Fibroblast of skin of right biceps (primary cell): ENCODE measurements at places on chromosomes 3 and 15.

GRCh38 chr15:62912808-62913207 lies 129.7 kb upstream of the TPM1 start:
- DNase-seq: no peak

GRCh38 chr3:24185738-24186384 lies 240.8 kb downstream of the NR1D2 start:
- DNase-seq: peak; percentile 67

DNA sequence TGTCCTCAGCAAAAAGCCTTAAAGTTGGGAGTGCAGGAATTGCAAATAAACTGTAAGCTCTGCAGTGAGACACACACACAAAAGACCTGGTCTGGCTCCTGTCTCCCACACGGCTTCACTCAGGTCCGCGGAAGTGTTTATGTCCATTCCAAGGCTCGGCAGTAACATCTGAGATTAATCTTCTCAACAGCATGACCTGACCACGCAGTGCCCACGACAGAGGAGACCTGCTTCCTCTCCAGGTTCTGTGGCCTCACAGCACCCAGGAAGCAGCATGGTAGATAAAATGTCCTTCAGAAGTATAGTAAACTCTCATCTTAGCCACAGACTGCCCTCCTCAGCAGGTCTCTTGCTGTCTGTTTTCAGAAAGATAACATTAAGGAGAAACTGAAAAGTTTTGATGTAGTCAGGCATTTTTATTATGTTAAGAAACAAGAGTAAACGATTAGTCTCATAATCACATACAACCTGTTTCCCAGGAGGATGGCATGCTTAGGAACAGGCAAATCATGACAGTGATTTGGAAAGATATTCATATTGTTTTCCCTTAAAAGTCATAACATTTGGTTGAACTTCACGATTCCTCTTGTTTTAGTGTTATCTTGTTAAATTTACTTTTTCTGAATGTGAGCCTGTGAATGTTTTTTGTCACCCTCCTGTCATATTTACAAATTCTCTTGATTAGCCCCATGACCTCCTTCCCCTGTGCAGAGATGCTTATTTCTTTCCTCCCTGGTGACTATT lies 34.6 kb downstream of the CD200R1L start:
- DNase-seq: no peak

DNA sequence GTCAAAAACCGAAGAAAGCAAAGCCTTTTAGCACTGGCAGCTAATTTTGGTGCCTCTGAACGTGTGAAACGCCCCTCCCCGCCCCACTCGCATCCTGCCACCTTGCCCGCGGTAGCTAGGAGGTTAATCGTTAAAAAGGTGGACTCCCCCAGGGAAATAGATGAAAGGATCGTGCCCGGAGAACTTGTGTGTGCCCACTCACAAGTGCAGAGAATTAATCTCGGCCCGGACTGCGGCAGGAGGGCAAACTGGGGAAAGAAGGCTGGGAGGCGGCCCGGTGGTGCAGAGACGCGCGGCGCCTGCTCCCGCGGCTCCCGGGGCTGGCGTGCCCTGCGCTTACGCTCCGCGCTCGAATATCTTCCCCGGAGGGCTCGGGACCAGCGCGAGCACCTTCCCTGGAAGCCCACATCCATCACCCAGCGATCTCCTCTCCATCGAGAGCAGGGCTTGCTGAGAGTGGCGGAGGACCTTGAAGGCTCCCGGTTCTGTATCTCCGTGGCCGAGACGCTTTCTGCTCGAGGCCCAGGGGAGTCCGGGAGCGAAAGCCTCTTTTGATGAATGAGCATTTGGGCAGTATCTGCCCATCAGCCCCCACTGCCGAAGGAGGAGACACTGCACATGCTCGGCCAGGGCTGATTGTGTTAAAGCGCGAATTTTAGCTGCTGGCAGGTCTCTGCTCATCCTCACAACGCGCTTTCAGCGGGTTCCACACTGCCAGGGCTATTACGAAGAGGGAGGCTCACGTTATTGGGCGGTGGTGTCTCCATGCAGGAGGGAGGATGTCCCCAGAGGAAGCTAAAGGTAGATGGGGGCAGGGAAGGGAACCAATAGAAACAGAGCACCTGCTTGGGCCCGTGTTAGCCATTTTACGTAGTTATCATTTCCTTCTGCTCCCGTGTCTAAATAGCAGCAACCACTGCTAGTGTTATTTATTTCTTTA lies 1.3 kb upstream of the SPTSSB start:
- peak; percentile 23 for DNase-seq

- DNase-seq: no peak
Measured at GRCh38 chr15:40693904-40694687, 878 bp upstream of the RAD51 start.

- no peak for DNase-seq
Measured at GRCh38 chr3:38836561-38836960, 20.5 kb upstream of the SCN10A start.

DNA sequence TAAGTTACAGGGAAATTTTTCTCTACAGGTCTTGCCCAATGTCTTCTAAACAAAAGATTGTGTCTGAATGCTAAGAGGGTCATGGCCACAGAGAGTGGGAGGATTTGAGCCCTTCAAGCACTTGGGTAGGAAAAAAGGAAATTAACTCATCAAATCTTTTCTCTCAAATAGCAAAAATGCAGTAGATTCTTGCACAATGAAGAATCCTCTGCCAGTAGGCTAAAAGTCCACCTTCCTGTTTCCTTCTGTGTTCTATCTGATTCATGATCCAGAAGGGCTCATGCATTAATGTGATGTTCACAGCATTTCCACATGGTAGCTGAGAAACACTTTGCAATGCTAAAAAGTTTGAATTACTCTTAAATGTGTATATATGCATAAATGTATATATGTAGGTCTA lies 177.1 kb downstream of the CD47 start:
- DNase-seq: peak; percentile 12

DNA sequence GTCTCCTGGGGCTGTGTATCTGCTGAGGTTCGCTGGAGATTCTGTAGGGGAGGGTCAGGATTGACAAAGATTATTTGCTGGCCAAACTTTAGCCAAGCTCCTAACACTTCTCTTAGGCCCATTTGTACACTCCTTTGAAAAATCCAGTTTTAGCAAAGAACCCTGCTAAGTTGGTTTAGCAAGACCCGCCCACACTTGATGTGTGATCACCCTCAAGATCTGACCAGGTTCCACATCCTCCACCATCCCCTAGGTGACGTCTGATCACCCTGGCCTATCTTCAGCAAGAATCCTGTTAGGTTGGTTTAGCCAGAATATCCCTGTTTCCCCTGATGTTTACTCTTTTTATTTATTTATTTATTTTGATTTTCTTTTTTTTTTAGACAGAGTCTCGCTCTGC lies 14.8 kb upstream of the SLC35G2 start:
- DNase-seq: no peak

DNA sequence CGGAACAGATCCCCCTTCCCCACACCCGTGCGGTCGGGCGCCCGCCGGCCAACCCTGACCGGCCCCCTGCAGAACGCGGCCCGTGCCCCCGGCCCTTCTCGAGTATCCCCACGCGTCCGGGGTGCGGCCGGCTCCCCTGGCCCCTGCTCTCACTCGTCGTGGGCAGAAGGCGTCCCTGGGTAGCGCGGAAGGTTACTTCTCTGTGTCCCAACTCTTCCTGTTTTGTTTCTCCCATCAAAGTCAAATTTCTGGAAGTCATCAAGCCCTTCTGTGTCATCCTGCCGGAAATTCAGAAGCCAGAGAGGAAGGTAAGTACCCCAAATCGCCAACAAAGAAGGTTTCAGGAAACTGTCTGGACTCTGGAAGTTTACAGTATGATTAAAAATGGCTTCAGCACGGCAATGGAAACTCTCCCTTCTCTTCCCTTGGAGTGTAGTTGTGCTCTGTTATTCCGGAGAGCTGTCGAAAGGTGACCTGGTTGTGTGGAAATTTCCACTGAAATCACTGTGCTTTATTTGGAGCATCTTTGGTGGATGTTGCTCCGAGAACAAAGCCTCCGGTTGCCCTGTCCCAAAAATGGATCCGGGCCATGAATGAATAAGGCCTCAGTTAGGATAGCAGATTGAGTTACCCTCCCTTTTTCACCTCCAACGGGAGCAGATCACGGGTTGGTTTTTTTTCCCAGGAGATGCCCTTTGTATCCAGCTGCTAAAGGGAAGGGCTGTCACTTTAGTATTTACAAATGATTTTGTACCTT lies 536 bp downstream of the SEC61A1 start:
- DNase-seq: no peak

DNA sequence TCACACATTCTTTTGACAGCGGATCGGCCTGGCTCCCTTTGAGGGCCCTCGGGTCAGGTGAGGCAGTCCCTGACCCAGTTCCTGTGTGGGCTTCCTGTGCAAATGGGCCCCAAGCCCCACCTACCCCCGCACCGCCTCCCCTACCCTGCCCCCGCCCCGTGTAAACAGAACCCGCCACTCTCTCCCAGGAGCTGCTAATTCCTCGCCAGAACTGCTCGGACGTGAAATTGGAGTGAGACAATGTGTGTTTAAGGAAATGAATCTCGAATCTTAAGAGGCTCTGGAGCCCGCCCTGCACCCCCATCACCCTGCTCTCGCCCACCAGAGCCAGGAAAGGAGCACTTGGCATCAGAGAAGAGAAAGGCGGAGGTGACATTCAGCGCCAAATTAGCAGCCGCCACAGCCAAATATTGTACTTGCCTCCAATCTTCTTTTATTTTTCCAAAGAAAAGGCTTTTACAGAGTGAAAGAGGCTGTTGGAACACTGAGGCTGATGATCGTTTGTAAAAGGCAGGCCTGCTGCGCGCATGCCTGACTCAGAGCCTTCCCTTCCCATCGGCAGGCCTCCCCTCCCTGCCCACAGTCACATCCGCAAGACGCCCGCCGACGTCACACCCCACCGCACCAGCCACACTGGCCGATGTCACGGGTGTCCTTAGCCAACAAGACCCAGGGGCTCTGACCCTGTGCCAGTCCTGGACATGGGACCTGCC lies 53.1 kb downstream of the CACNA2D2 start:
- peak; percentile 23 for DNase-seq

DNA sequence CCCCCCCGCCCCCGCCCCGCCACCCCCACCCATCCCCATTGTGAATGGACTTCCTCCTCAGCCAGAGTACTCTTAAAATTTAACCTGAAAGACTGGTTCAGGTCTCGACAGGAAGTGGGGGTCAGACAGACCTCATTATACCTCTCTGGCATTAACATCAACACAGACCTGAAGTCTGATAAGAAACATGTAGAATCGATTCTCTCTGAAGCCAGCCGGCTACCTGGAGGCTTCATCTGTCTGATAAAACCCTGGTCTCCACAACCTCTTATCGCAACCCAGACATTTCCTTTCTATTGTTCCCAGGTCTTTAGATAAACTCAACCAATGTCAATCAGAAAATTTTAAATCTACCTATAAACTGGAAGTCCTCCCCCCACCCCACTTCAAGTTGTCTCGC lies 42.6 kb downstream of the SLCO2A1 start:
- DNase-seq: no peak

GRCh38 chr3:132283440-132283839 lies 33.8 kb upstream of the ACP3 start:
- DNase-seq: no peak

DNA sequence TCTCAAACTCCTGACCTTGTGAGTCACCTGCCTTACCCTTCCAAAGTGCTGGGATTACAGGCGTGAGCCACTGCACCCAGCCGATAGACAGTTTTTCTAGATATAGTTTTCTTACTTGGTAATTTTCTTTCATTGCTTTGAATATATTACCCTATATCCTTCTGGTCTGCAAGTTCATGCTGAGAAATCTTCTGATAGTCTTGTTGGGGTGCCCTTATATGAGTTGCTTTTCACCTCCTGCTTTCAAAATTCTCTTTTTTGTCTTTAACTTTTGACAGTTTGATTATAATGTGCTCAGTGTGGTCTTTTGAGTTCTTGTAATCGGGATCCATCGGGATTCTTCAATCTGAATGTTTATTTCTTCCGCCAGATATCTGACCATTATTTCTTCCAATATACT lies 217.3 kb downstream of the GREM1 start:
- DNase-seq: no peak

DNA sequence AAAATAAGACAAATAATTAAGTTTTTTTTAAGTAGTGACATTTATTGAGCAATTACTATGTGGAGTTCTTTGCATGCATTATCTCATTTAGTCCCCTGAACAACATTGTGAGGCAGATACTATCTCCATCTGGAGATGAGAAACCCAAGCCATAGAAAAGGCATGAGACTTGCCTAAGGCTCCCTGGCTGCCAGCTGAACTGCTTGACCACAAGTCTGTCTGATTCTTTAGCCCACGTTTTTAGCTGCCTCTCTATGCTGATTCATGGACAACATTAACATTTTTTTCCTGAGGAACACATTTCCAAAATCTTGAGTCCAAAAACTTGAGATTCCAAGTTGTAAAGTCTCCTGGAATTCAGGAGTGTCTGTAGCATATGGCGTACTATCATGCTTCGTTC lies 263.6 kb upstream of the GOLGA6L4 start:
- DNase-seq: peak; percentile 17

GRCh38 chr3:52694528-52695189 lies 8.8 kb downstream of the GNL3 start:
- no peak for DNase-seq

- no peak for DNase-seq
Measured at GRCh38 chr15:77575203-77575934, 57.3 kb downstream of the LINGO1 start.

- DNase-seq: no peak
Measured at GRCh38 chr3:4710191-4710590, 217.0 kb downstream of the ITPR1 start.

DNA sequence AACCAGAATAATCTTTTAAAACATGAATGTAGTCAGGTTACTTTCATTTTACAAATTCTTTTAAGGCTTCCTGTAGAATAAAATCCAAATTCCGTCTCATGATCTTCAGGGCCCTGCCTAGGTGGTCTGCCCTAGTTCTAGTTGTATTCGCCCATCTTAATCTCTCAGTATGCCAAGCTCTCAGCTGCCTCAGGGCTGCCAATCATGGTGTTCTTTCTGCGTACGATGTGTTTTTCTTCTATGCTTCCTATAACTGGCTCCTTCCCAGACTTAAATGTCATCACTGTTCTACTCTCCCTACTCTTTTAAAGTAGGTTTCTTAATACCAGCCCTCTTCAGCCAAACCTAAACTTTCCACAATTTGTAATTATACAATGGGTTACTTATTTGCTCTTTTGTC lies 107.4 kb downstream of the GREM1 start:
- no peak for DNase-seq

DNA sequence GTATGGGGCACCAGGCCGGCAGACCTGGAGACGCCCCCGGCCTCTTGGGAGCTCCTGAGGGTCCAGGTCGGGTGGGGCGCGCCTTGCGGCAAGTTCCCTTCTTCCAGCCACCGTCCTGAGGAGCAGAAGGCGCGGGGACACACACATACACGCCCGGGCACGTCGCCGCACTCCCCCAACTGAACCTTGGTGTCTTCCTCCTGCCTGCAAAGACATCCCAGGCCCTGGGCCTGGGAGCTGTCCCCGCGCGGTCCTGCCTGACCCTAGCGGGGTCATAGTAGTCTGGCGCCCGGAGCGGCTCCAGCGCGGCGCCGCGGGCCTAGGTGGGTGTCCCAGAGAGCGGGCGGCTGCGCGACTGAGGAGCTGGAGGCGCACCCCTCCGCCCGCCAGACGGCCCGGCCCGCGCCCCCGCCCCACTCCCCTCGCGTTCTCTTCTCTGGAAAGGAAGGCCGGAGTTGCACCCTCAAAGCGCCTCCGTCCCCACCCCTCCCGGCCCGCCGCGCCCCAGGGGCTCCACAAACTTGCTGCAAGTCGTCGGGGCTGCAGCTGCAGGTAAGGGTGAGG lies 185.9 kb upstream of the LINGO1 start:
- no peak for DNase-seq

- DNase-seq: no peak
Measured at GRCh38 chr15:43934480-43934879, 107.7 kb downstream of the WDR76 start.

- no peak for DNase-seq
Measured at GRCh38 chr3:117589454-117589853, 879.9 kb downstream of the TUSC7 start.
